ENCODE measurements at places on chromosomes 11 and 22. TPM values are rescaled to one million over a fixed set of nuclear protein-coding genes. Genes with fewer than 3 reads are reported as not detected.

DNA sequence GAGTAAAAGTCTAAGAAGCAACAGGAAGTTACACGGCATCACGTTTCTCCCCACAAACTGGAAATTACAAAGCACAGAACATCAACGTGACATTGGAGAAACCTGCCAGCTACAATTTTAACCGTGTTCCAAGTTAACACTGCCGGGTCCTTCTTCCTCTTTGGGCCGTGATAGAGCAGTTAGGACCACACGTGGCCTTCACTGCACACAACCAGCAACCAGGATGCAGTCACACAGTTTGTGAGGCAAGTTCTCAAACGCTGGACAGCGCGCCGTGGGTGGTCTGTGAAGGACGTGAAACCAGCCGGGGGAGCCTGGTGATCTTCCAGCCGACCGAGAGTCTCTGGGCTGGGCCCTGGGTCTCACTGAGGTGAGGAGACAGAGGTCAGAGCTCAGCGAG lies 14.6 kb downstream of the C11orf21 start:
- no peak for DNase-seq

Gene USH1C
- 2.1 TPM for total RNA-seq

Gene RAB3IL1
- total RNA-seq = 9.6 TPM

DNA sequence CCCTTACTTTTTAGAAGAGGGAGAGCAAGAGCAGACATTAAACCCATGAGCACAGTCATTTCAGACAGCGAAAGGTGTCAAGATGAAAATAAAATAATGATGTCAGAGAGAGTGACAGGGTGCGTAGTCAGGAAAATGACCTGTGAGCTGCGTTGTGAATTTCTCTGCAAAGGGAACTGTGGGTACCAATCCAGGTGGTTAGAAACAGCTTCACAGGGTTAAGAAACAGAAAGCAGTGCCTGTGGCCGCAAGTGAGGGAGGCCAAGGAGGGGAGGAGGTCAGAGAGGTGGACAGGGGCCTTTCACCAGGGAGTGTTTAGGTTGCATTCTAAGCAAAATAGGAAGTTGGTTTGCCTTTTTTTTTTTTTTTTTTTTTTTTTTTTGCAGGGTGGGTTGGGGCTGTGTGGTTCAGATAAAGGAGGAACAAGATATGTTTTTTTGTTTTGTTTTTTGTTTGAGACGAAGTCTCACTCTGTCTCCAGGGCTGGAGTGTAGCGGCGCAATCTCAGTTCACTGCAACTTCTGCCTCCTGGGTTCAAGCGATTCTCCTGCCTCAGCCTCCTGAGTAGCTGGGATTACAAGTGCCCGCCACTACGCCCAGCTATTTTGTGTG lies 7.9 kb downstream of the TIGD3 start:
- DNase-seq = no peak

GRCh38 chr11:65867284-65868071 lies 5.1 kb downstream of the EFEMP2 start:
- no peak for DNase-seq

- no peak for DNase-seq
Measured at GRCh38 chr11:2827256-2827655, 58.3 kb downstream of the CDKN1C start.

- DNase-seq = no peak
Measured at GRCh38 chr22:39416319-39416718, 16.7 kb downstream of the TAB1 start.

GRCh38 chr11:125933030-125933813 lies 12.6 kb upstream of the VSIG10L2 start:
- no peak for DNase-seq
